ENCODE measurements at places on chromosomes 12 and 14.

GRCh38 chr12:96223411-96224218 is 29.4 kb downstream of the ELK3 start:
- DNase-seq: no peak

DNA sequence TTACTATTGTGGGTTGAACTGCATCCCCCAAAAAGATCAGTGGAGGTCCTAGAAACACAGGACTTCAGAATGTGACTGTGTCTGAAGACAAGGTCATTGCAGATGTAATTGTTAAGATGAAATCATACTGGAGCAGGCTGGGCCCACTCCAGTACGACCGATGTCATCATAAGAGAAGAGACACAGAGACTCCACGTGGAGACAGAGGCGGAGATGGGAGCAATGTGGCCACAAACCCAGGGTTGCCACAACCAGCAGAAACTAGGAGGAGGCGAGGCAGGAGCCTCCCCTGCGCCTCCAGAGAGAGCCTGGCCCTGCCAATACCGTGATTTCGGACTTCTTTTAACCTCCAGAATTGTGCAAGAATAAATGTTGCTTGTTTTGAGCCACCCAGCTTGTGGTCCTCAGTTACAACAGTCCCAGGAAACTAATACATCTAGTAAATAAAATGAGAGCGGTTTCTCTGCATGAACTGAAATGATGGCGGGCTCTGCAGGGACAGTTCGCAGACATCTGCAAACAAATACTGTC is 25.7 kb upstream of the FZD10 start:
- DNase-seq: no peak

GRCh38 chr12:98612696-98613334 is 19.3 kb downstream of the SLC25A3 start:
- no peak for DNase-seq

DNA sequence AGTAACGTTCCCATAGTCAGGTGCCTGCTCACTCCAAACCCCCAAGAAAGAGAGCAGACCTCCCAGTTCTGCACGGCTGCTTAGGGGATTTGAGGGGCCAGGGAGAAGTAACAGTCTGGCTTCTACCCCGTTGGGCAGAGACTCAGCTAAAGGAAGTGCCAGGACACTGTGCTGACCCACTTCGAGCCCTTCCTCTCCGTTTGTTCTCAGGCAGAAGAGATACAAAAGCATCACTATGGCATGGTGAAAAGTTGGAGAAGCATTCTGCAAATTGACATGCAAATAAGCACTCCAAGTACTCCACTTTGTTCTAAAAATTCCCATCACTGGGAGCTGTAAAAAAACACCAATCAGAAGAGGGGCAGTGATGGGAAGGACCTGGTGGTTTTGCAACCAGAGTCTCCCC is 239.1 kb downstream of the EGLN3 start:
- no peak for DNase-seq

- DNase-seq: no peak
Observed at GRCh38 chr12:8876887-8877286, 37.4 kb upstream of the PHC1 start.

DNA sequence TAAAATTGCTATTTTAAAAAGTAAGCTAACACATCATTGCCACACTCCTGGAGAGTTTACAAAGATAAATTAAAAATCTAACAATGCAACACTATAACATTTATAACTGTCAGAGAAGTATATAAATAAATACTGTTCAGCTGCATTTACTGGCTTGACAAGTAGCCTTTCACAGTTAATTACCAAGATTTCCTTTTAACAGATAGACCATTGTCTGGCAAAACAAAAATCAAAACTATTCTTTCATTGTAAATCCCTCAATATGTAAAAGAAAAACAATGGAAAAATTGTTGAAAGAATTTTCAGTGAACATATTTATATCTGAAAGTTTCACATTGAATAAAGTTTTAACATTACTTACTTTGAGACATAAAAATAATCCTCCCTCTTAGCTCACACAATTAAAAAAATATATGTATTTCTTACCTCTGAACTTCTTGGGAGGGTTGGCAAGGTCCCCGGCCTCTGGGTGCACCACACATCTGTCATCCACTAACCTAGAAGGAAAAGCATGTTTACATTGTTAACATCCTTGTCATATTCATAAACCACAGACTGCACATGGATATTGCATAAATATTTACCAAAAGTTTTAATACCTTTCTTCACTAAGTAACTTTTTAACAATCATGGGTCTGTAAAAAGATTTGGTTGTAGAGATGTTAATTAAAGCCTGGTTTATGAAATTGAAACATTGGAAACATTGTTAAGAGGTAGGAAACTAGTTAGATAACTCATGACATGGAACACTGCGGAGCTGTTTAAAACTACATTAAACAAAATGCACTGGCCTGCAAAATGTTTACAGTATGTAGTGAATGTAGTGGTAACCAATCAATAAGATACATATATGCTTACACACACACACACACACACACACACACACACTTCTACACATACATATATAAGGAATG is 43.0 kb downstream of the ITPR2 start:
- no peak for DNase-seq

GRCh38 chr14:104936361-104937155 is 11.9 kb downstream of the PLD4 start:
- no peak for DNase-seq

GRCh38 chr12:58513301-58513834 is 406.9 kb downstream of the LRIG3 start:
- DNase-seq: no peak

GRCh38 chr12:18683327-18684013 is 54.3 kb downstream of the PLCZ1 start:
- DNase-seq: no peak

GRCh38 chr12:131671871-131672270 is 39.0 kb upstream of the SFSWAP start:
- no peak for DNase-seq

GRCh38 chr14:68409387-68409786 is 383.5 kb downstream of the ZFP36L1 start:
- no peak for DNase-seq

GRCh38 chr12:4450551-4451112 is 5.0 kb upstream of the FGF6 start:
- no peak for DNase-seq

GRCh38 chr14:23433457-23433856 is 2.0 kb downstream of the MYH7 start:
- no peak for DNase-seq

DNA sequence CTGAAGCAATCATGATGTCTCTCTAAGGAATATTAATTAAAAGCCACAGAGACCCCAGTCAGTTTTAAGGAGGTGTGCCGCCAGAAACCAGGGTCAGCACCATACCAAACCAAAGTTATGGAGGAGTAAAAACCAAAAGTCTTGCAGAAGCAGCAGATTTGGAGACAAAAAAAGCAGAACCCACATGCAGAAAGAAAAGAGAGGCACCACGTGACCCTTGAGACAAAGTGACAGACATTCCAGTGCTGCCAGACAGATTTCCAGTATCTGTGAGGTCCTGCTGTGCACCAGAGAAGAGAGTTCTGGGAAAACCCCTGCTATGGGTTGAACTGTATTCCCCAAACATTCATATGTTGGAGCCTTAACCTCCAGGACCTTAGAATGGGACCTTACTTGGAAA is 59.7 kb downstream of the CAPZA3 start:
- DNase-seq: no peak

DNA sequence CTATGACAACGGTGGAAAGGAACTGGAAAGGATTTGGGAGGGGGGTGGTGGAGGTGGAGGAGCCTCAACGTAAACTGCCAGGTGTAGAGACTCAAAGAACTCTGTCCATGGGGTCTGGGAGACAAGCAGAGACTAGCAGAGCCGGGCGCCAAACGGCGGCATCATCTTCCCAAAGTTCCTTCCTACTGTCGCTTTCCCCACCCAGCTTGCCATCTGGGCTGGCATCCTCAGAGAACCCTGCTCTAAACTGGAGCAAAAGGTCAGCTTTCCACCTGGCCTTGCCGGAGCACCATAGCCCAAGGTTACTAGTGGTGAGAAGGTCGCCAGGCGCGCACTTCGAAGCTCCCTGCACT is 4.0 kb upstream of the IRF2BPL start:
- DNase-seq: no peak

DNA sequence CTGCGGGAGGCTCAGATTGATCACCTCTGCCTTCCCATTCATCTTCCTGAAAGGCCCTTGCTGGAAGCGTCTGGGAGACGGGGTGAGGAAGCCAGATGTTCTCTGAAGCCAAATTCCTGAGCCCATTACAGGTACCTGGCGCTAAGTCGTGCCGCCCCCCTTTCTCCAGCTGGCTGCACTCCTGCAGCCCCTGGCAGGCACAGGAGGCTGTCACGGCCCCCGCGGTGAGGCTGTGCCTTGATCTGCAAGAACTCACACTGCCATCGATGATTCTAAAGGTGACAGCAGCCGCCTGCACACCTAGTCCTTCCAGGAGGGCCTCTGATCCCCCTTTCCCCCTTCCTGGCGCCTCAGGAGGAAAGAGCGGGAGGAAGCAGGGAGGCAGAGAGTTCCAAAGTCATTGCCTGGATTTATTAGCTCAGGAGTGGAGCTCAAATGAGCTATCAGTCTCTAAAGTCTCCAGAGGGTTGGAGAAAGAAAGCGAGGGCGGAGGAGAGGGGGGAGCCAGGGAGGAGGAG is 106.9 kb downstream of the RFLNA start:
- DNase-seq: no peak
